Stimulated activated CD8-positive, alpha-beta memory T cell treated with anti-CD3 and anti-CD28 coated beads, Interleukin-2, amount 100 ng/mL, for 48 hours (primary cell): ENCODE measurements at places on chromosomes 5 and 9.

DNA sequence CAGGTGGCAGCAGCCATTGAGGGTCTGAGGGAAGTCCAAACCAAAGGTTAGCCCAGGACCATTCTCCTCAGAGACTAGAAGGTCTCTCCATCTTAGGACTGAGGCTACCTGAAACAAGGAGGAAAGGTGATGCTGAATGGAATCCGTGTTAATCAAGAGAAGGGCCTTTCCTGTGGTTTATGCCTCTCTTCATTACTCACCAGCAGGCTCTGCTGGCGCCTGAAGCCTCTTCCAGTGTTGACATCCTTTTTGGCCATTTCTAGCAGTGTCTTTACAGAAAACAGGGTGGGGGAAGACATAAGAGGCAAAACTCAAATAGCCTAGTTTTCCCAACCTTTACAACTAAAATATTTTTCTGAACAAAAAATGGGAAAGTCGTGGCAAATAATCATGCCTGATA, 98.0 kb downstream of the ENC1 start:
- no peak for DNase-seq

GRCh38 chr9:87836951-87837705, 45.5 kb upstream of the SPATA31E1 start:
- no peak for DNase-seq

- DNase-seq: no peak
These were observed 694.9 kb downstream of the ISL1 start for GRCh38 chr5:52077941-52078815.

GRCh38 chr5:174717826-174718455, 6.4 kb upstream of the MSX2 start:
- no peak for DNase-seq

DNA sequence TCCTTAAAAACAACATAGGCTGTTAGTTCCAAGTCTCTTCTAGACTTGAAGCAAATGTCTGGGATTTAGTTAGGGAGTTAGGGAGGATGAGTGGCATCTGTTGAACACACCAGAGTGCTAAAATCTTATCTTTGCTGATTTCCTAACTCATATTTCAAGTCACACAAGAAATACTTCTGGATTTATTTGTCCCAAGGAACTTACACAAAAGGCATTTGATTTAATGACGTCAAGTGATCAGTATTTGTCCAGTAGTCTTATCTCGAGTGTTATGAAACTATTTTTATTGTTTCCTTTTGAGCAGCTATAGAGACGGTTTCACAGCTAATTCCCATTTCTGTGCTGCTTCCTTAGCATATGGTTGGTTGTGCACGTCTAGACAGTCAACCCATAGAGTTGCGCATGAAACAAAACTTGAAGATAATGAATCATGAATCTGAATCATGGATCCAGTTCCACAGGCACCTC, 140.5 kb upstream of the TUT7 start:
- no peak for DNase-seq

DNA sequence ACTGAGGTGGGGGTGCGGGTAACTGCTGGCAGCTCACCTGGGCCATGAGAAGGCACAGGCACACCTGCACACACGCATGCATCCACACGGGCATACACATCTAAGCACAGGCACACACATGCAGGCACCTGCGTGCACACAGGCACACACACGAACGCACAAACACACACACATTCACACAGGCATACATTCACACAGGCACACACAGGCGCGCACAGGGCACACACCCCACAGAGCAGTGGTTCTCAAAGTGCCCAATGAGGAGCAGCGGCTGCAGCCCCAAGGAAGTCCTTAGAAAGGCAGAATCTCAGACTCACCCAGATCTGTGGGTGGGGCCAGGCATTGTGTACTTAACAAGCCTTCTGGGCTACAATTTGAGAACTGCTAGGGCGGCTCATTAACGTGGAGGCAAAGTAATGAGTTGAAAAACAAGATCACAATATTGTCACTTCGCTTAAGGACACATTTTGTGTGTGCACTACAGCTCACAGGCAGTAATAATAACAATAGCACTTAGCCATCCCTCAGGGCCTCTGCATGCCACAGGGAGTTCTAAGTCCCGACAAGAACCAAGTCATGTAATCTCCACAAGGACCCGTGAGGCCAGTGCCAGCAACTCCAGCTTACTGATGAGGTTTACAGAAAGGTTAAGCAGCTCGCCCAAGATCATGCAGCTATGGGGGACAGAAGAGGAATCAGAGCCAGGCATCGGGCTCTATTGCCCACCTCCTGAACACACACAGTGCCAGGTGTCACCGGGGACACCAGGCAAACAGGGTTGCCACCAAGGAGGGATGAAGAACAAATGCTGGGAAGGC, 91.6 kb downstream of the ROR2 start:
- DNase-seq: no peak

GRCh38 chr5:131460867-131461572, 174.0 kb downstream of the RAPGEF6 start:
- DNase-seq: no peak

DNA sequence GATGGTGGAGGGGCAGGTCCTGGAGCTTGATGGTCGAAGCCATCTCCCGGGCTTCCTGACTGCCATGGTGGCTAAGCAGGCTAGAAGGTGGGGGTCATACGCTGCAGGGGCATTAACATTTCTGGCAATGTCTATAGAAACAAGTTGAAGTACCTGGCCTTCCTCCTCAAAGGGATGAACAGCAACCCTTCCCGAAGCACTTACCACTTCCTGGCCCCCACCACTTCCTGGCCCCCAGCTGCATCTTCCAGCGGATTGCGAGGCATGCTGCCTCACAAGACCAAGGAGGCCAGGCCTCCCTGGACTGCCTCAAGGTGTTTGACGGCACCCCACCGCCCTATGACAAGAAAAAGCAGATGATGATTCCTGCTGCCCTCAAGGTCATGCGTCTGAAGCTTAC, 97.0 kb upstream of the MOCS2 start:
- no peak for DNase-seq

DNA sequence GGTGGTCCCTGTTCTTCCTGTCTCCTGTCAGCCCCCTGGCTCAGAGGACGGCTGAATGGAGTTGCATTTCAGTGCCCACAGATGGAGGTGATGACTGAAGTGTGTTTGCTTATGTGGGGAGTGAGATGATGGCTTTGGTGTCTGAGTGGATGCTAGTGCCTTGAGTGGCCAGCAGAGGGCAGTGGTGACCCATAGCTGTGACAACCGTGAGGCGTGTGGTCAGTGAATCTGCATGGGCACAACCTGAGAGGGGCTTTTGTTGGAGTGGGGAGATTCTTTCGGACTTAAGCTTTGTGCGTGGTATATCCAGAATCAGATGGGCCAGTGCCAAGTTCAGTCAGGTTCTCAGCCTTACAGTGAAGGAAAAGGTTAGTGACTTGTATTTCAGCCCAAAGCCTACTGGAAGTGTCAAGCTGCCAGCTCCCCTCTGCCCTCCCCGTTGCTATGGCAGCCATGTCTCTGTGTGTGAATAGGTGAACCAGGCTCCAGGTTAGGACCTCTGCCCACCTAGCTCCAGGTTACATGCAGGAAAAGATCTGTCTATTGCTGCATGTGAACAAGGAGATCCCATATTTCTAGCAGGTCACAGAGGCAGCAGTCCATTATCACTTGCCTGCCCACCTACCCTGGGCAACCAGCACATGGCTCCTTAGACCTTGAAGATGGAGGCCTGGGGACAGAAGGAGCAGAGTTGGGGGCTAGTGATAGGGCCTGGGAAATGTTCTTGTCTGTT, 14.7 kb upstream of the CXXC5 start:
- no peak for DNase-seq

GRCh38 chr5:58722160-58722559, 139.3 kb downstream of the RAB3C start:
- DNase-seq: no peak

DNA sequence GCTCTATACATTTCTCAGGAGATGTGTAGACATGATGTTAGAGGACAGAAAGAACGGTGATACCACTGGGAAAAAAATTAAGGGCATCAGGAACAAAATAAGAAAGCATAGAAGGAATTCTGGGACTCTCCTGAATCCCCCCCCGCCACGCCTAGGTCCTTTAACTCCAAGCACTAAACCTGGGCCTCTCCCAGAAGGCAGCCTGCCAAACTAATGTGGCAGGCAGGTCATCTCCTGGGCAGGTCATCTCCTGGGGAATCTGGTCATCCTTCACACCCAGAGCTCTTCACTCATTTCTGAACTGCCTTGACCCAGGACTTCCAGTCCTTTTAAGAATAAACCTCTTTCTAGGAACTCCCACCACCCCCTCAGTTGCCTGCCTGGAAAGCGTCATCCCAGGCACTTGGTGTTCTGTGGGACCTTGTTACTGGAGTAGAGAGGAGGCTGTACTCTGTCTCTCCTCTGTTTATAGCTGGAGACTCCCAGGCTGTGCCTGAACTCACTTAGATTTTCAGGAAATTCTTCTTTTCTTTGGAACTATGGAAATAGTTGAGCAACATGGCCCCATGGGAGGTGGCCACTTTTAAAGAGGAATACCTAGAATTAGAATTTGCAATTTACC, 24.1 kb downstream of the PSAT1 start:
- DNase-seq: no peak

DNA sequence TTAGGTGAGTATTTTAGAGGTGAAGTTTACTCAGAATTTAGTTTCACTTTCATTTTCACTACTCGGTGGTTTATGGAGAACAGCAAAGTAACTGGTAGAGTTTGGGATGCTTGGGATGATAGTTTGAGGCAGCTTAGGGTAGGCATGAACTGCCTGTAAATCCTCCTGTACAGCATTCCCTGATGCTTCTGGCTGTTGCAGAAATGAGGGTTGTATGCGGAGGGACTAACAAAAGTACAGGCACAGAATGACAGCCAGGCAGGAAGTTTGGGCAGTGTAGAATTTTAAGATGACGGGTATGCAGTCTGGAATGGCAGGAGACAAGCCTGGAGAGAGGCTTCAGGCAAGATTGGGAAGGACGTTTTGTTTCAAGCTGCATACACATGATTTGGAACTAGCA, 48.0 kb upstream of the FAM120AOS start:
- no peak for DNase-seq

- DNase-seq: no peak
These were observed at the start of gene SLIT3 for GRCh38 chr5:169300468-169301385. SLIT3 (minus strand) TSS chr5:169301139; CDS start chr5:169300709, 430 bp downstream.

- DNase-seq: no peak
These were observed 15.0 kb downstream of the CYFIP2 start for GRCh38 chr5:157280927-157281326.

- no peak for DNase-seq
These were observed 26.3 kb downstream of the SHLD3 start for GRCh38 chr5:65651144-65651543.

DNA sequence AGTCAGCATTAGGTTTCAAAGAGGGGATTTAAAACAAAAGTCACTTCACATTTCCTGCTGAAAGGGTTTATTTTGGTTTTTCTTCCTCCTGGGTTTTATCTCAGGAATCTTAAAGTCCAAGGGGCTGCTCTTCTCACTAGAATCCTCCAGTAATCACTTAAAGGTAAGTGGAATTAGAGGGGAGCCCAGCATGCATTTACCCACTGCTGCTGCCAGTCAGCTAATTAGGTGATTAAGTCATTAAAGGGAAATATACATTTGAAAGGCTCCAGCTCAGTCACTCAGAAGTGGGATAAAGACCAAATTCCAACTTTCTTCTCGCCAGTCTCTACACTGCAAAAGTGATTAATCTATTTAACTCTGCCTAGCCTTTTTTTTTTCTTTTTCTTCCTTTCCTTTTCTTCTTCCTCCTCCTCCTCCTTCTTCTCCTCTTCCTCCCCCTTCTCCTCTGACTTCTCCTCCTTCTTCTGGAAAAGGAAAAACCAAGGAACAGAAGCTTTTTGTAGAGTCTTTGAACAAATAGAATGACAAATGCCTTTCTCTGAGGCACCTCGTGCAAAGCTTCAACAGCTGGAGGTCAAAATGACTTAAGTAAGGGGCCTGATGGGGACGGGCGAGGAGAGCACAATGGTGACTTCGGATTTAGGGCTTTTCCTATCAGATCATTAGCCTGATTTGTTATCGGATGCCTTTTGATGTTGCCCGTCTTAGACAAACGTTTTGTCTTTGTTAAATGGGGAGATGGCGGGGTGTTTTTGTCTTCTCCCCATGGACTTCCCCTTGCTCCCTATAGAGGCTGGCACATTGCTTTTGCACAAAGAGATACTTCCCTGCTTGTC, 617.6 kb downstream of the IRX1 start:
- no peak for DNase-seq

GRCh38 chr9:70586476-70586875, 172.0 kb upstream of the KLF9 start:
- DNase-seq: no peak

DNA sequence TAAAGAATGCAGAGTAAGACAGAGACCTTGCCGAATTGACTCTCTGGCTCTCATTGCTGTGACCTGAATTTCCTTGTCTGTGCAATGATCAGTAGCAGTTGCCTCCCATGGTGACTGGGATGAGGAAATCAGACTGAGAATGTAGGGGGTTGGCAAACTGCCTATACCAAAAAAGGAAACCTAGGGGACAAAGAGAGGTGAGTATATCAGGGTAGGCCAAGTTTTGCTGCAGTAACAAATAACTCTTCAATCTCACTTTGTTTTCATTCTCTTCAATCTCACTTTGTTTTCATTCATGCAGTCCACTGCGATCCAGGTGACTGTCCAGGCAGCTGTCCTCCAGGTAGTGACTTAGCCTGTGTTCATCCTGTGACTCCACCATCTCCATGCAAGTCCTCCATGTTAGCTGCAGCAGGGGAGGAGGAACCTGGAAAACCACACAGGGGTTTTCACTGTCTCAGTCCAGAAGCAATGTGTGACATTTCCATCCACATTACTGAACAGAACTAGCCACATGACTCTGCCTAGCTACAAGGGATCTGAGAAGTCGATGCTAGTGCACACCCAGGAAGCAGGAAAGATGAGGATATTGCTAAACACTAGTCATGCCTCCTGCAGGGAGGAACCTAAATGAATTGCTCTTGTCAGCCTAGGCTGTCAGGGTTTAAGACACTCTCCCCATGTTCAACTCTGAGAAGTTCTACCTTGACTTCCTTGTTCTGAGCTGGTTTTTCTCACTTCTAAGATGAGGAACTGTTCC, 26.0 kb downstream of the TMEM174 start:
- no peak for DNase-seq

DNA sequence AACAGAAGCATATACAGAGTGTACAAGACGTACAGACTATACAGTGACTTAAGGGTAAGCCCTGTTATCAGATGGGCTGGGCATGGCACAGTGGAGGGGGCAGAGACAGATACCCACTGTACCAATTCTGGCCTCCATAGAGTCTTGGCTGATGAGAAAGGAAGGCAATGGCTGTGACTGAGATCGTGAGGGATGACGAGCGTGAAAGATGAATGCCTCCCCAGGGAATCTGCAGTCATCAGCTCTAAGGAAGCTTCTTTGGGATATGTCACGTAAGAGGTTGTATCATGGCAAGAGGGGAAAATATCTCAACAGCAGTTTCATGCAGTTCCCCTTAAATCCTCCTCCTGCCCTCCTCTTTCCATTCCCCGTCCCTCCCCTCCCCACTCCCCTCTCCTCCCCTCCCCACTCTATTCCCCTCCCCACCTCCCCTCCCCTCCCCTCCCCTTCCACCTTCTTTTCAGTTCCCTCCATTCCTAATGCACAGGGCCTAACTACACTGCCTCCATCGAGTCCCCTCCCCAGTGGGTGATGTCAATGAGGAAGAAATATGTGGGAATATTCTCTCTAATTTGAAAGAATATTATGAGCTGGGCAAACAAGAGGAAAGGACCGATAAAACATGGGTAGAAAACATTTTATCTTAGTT, 226.4 kb upstream of the DAP start:
- no peak for DNase-seq
